ENCODE measurements at places on chromosomes 7 and 10.

GRCh38 chr7:2266911-2267310 is 24.9 kb downstream of the NUDT1 start:
- no peak for DNase-seq

DNA sequence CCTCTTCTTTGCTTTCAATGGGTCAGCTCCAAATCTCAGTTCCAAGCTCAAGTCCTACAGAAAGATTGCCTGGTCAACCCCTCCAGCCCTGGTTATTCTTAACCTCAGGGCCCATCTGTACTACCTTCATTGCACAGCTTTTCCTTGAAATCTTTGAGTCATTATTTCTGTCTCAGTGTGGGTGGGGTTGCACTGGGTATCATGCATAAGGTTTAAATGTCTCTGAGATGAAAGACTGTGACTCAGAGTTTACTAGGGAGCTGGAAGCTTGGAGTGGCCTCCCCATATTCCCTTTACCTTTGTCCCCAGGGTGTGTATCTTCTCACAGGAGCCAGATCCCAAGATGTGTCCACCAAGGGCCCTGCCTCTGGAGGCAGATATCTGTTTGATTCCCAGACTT is 3.3 kb upstream of the OR6V1 start:
- DNase-seq: no peak

DNA sequence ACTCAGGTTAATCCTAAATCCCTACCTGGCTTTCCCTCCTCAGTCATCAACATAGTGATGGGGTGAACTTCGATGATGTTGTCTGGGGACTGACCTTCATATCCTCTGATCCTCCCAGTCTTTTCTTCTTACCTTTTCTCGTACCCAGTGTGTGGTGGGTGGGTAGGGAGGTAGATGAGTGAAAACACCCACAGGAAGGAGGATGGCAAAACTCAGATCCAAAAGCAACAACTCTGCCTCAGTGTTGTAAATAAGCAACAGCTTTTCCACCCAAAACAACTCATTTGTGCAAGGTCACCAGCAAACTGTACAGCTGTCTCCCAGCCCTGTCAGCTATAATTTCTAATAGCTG is 38.6 kb downstream of the VOPP1 start:
- DNase-seq: no peak

DNA sequence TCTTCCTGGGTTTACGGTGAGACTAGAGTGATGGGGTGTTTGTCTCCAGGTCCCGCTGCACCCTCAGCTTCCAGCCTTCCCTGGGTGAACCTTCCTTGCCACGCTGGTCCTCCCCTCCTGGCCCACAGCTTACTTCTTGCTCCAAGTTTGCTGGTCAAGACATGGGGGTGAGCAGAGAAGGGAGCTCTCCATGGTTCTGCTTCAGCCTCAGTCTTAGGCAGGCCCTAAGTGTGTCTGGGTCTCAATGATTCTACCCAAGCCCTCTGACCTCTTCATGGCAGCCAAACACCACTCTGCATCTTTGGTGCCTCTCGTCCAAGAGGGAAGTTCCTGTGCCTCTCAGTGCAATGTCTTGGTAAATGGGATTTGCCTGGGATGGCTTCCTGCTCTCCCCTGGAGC is 356.5 kb upstream of the KLF6 start:
- DNase-seq: no peak

- DNase-seq: no peak
Observed at GRCh38 chr10:128274938-128275337, 148.7 kb upstream of the MKI67 start.

DNA sequence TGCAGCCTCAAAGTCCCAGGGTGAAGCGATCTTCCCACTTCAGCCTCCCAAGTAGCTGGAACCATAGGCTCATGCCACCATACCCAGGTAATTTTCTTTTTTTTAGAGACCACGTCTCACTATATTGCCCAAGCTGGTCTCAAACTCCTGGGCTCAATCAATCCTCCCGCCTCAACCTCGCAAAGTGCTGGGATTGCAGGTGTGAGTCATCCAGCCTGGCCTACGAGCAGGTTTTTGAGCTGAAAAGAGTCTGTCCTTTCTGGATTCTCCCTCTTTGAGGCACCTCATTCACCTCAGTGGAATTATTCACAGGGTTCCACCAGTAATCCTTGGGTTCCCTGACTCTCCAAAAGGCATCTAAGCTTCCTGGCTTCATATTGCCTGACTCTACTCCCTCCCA is 7.6 kb upstream of the LEP start:
- no peak for DNase-seq

DNA sequence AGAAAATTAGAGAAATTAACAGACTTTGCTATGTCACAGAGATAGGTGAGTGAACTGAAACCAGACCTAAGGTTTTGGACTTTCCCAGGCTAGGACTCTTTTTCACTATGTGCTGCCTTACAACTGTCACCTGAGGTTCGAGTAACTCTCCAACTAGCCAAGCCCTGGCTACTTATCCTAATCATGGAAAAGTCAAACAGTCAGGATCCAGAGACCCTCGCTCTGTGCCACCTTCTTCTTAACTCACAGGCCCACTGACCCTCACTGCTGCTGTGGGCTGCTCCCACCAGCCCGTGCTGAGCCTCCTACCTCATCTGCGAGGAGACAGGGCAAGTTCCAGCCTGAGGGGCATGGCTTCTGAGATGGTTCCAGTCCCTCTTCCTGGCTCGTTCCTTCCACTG is 211.4 kb upstream of the KLF14 start:
- DNase-seq: no peak

- DNase-seq: no peak
Observed at GRCh38 chr7:127858091-127858914, 172.9 kb downstream of the LRRC4 start.

- peak; percentile 5 for DNase-seq
Observed at GRCh38 chr10:36187380-36188079, 545.4 kb upstream of the FZD8 start.

GRCh38 chr10:11186374-11186773 is 168.7 kb downstream of the CELF2 start:
- DNase-seq: no peak

DNA sequence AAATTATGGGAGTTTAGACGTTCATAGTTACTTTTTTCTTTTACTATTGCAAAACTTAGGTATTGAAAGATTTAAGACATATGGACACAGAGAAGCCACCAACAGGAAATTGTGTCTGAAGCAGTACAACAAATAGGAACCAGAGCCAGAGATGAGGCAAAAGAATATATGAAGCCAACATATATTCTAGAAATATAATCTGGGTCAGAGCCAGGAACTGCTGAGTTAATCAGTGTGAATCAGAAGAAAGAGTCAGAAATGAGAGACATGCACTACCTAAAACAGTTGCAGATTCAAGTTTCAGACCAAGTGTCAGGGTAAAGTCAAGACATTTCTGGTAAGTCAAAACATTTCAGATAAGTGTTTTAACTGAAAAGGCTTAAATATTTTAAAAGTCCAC is 67.7 kb downstream of the DGKB start:
- no peak for DNase-seq

DNA sequence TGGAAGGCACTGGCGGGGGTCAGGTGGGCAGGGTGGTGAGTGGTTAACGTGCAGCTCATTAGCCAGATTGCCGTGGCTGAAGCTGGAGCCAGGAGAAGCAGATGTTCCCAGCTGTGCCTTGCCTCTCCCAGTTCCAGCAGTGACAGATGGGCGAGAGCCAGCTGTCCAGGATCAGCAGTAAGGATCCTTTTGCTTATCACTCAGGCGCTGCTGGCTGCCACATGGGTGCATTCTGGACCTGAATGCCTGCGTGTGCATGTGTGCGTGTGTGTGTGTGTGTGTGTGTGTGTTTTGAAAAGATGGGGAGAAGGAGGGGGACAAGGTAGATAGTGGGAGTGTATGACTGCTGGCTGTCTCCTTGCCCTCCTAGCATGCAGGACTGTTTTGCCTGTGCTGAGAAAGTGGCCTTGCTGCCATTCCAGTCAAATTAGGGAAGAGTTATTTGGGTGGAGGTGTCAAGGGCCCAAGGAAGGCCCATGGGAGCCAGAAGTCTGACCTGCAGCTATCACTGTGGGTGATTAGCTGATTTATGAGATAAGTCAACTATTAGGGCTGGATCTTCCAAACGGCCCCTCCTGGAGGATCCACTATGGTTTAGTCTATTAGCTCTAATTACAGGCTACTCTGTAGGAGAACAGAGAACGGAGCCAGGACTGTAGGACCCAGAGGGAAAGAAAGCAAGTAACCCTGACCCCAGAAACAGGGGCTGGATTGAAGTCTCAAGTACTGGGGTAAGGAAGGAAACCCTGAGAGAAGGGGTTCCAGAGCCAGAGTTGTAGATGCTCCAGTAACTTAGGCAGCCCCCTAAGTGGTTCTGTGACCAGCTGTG is 3.3 kb downstream of the EPHA1 start:
- DNase-seq: peak; percentile 68

GRCh38 chr7:25253714-25254113 is 25.4 kb upstream of the NPVF start:
- DNase-seq: no peak

DNA sequence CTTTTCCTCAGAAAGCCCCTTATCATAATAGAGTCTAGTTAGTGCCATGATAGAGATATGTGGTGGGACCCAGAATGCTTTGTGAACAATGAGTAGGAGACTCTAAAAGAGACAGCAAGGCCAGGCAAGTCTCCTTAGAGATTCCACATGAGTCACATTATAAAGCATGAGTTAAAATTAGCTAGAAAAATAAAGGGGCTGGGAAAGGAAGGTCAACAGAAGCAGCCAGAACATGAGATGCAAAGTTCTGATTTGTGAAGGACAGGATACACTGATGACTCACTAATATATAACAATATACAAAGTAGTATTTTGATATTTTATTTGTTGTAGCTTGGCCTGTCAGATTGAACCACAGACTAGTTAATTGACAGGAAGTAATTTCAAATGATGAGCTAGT is 25.3 kb upstream of the SNX13 start:
- no peak for DNase-seq

DNA sequence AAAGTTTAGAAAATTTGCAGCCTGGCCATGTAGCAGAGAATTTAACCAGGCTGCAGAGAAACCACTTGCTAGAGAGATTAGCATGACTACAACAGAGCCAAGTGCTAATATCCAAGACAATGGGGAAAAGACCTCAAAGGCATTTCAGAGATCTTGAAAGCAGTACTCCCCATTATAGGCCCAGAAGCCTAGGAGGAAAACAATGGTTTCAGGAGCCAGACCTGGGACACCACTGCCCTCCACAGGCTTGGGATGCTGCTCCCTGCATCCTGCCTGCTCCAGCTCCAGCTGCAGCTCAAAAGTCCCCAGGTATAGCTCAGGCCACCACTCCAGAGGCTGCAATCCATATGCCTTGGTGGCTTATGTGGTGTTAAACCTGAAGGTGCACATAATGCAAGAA is 101.5 kb upstream of the TMEM72 start:
- DNase-seq: peak; percentile 74

DNA sequence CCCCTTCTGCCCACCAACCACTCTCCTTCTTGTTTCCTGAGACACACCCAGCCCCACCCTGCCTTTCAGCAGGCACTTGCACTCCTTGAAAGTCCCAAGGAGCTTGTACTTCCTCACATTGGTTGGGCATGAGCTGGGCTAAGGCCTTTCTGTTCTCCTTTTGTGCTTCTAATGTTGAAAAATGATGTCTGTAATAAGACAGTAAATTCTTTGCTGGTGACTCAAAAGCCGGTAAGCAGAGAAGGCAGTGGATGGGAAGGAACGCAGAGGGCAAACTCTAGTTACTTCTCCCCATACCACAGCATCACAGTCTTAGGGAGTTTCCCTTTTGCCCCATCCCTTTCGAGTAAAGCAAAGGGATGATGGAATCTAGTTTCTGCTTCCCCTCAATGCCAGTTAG is 185.6 kb downstream of the PLXNA4 start:
- no peak for DNase-seq

DNA sequence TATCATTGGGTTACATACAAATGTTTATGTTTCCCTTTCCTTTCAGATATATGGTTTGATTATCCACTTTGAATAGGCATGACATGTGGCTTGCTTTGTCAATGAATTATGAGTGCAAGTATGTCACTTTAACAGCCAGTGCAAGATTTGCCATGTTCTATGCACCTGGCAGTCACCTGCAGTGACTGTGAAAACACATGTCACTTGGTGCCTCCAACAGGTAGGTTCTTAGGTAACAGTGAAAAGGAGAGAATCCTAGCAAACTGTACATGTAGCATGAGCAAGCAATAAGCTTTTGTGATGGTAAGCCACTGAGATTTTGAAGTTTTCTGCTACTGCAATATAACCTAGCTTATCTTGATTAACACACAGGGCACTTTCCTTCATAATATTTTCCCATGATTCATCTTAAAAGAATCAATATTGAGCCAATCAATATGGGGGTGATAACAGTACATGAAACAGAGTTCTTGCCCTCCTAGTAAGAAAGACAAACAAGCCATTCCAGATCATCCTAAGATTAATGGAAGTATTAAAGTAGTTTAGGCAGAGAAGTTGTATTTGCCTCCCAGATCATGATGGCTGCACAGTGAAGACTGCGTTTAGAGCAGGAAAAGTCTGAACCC is 7.9 kb upstream of the RALA start:
- DNase-seq: no peak

GRCh38 chr7:114789161-114789560 is 132.7 kb upstream of the MDFIC start:
- DNase-seq: no peak

- DNase-seq: no peak
Observed at GRCh38 chr7:135665042-135665441, 2.7 kb downstream of the STMP1 start.

DNA sequence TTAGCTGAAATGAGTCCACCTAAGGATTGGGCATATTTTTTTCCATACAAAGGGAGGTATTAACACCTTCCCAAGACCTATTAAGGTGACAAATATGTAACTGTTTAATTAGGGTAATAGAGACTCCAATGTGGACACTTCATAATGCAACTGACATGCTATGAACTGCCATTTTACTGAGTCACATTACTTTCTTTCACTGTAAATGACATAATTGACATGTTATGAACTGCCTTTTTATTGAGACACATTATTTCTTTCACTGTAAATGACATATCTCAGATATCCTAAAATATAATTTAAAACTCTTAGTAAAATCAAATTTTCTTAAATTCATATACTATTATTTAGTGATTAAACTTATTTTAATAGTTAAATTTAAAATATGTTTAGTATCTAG is 528.8 kb upstream of the PCDH15 start:
- DNase-seq: no peak

GRCh38 chr7:36684954-36685353 is 39.3 kb downstream of the AOAH start:
- DNase-seq: no peak

DNA sequence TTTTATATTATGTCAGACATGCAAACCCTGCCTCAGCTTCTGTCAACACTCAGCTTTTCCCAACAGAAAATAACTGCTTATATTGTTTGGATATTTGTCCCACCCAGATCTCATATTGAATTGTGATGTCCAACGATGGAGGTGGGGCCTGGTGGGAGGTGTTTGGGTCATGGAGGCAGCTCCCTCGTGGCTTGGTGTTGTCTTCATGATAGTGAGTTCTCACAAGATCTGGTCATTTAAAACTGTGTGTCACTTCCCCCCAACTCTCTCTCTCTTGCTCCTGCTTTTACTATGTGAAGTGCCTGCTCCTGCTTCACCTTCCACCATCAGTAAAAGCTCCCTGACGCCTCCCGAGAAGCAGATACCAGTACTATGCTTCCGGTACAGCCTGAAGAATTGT is 85.8 kb upstream of the KCNMA1 start:
- no peak for DNase-seq

GRCh38 chr7:46152696-46153095 is 231.6 kb upstream of the IGFBP3 start:
- DNase-seq: no peak
